Mesothelial cell of epicardium (in vitro differentiated cells): ENCODE measurements at places on chromosomes 13 and 19.

- peaks cover 8% of the 10 kb centered on the region for H3K4me1 ChIP-seq
- H3K4me3 ChIP-seq = no peak overlapping the region
- peaks cover 40% of the 10 kb centered on the region for H3K27me3 ChIP-seq
Measured at GRCh38 chr19:51726049-51726448, 2.3 kb upstream of the HAS1 start.

GRCh38 chr19:30159636-30160035 is 212.5 kb upstream of the ZNF536 start:
- DNase-seq = no peak
- no peak overlapping the region for H3K27ac ChIP-seq
- H3K27me3 ChIP-seq = peaks cover 17% of the 10 kb centered on the region
- H3K36me3 ChIP-seq = no peaks in the 10 kb centered on the region
- H3K4me3 ChIP-seq = no peak overlapping the region

GRCh38 chr13:100619940-100620339 is 31.4 kb upstream of the GGACT start:
- H3K36me3 ChIP-seq = peaks cover 60% of the 10 kb centered on the region
- H3K4me1 ChIP-seq = no peaks in the 10 kb centered on the region
- no peak overlapping the region for H3K27ac ChIP-seq
- no peak for DNase-seq

GRCh38 chr19:49327878-49328544 is 3.0 kb upstream of the SLC6A16 start:
- no peaks in the 10 kb centered on the region for H3K4me1 ChIP-seq
- no peak overlapping the region for H3K4me3 ChIP-seq
- DNase-seq = no peak
- H3K27me3 ChIP-seq = no peaks in the 10 kb centered on the region
- peaks cover 5% of the 10 kb centered on the region for H3K36me3 ChIP-seq

DNA sequence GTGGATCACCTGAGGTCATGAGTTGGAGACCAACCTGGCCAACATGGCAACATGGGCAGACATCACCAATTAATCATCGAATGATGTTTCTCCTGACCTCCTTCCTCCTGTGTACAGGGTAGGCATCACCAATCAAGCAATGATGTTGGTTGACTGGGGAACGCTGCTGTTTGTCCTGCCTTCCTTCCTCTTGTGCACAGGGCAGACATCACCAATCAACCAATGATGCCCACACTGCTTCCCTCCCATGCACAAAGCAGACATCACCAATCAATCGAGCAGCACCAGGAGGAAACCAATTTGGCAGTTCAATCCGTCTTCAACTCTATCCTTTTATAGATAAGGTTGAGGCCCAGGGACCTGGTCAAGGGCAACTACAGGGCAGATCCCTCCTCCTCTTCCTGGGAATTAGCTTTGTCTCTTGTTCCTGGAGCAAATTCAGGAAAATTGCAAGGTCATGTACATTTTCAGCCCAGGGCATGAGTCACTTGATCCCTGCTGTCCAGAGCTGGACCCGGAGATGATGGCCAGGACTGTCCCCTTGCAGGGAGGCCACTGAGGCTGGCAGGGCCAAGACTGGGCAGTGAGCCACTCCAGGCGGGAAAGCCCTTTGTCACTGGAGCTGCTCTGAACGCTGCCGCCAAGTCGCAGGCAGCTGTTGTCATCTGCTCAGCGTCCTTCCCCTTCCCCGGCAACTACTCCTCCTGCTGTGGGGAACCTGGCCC is 5.3 kb upstream of the CSNK1G2 start:
- H3K27ac ChIP-seq = no peak overlapping the region
- DNase-seq = no peak
- H3K4me3 ChIP-seq = no peak overlapping the region
- H3K4me1 ChIP-seq = peaks cover 10% of the 10 kb centered on the region

- no peaks in the 10 kb centered on the region for H3K27me3 ChIP-seq
- no peak for DNase-seq
- H3K4me1 ChIP-seq = peaks cover 3% of the 10 kb centered on the region
- no peak overlapping the region for H3K27ac ChIP-seq
- H3K4me3 ChIP-seq = no peak overlapping the region
Measured at GRCh38 chr19:39818626-39819097, 15.3 kb downstream of the DYRK1B start.

DNA sequence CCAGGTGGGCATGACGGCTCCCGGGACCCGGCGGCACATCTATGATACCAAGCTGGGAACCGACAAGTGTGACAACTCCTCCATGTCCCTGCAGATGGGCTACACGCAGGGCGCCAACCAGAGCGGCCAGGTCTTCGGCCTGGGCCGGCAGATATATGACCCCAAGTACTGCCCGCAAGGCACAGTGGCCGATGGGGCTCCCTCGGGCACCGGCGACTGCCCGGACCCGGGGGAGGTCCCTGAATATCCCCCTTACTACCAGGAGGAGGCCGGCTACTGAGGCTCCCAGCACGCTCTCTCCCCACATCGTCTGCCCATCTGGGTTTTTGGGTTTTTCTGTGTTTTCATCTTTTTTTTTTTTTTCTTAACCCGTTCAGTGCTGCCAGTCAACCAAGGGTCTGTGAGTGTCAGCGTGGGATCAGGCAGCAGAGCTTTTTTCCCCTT is 2.3 kb upstream of the ABCA7 start:
- DNase-seq = no peak
- H3K27ac ChIP-seq = peak overlapping the region; percentile 72
- H3K27me3 ChIP-seq = no peaks in the 10 kb centered on the region
- no peak overlapping the region for H3K4me3 ChIP-seq
- peaks cover 20% of the 10 kb centered on the region for H3K36me3 ChIP-seq

- no peaks in the 10 kb centered on the region for H3K27me3 ChIP-seq
- peaks cover 3% of the 10 kb centered on the region for H3K4me1 ChIP-seq
- H3K27ac ChIP-seq = no peak overlapping the region
- H3K4me3 ChIP-seq = no peak overlapping the region
- H3K36me3 ChIP-seq = peaks cover 34% of the 10 kb centered on the region
Measured at GRCh38 chr19:47407417-47407774, 11.9 kb downstream of the MEIS3 start.

DNA sequence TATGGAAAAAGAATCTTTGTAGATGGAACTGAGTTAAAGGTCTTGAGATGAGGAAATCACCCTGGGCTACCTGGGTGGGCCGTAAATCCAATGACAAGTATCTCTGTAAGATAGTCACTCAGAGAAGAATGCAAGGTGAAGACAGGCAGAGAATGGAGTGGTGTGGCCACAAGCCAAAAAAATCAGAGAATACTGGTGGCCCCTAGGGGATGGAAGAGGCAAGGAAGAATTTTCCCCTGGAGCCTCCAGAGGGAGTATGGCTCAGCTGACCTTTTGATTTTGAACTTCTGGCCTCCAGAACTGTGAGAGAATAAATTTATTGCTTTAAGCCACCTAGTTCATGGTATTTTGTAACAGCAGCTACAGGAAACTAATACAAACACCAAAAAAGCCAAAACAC is 32.7 kb upstream of the CSNK1A1L start:
- H3K36me3 ChIP-seq = peaks cover 2% of the 10 kb centered on the region
- H3K27ac ChIP-seq = peak overlapping the region; percentile 19
- peaks cover 38% of the 10 kb centered on the region for H3K4me1 ChIP-seq
- no peak overlapping the region for H3K4me3 ChIP-seq
- no peaks in the 10 kb centered on the region for H3K27me3 ChIP-seq

DNA sequence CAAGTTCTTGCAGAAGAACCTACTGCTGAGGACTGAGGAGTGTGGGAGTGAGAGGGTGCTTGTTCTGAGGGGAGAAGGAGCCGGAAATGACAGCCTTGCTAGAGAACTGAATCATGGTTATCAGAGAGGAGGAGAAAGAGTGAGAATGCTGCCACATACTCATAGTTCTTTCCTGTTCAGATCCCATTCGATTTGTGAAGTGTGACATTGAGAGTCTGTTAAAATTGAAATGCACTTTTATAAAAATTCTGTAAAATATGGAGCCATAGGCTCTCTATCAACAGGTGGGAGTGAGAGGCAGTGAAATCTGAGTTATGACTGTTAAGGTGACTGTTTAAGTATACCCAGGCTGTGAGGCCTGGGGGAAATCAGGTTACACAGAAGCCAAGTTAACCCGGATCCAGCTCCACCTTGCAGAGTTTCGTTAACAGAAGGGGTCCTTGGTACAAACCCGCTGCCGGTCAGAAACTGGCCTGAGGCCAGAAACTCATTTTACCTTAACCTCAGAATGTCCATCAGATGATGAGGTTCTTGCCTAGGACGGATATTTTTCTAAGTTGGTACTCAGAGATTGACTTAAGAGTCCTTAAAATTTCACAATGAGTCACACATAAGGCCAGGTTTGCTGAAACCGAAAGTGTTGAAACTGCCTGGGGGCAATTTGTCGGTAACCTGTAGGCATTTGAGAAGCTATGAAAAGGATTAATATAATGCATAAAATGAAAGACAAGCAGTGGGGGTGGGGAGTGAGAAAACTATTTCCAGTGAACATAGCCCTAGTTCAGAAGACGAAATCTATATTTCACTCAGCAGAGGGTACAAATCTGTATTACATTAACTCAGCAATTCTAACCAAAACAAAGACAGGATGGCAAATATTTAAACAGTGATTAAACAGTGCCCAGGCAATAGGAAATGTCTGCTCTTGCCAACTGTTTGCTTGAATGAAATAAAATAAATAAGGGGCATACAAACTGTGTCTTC is 350.5 kb downstream of the KCNRG start:
- peaks cover 26% of the 10 kb centered on the region for H3K4me1 ChIP-seq
- peak overlapping the region; percentile 28 for H3K27ac ChIP-seq
- no peaks in the 10 kb centered on the region for H3K27me3 ChIP-seq
- no peak for DNase-seq
- no peak overlapping the region for H3K4me3 ChIP-seq
- H3K36me3 ChIP-seq = no peaks in the 10 kb centered on the region

DNA sequence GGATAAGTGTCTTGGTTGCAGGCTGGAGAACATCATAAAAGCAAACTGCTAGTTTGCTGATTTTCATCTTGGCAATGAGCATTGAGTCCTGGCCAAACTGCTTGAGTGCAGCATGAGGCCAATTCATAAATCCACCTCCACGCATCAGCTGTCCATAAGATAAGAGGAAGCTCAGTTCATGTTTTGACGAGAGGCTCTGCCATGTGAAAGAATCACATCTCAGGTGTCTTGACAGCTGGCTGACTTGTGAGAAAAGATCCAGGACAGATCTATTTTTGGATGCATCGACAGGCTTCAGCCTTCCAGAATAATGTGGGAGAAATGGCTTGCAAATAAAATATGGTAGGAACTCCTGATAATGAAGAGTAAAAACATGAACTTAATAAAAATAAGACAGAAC is 5.4 kb upstream of the ZNF682 start:
- no peak overlapping the region for H3K27ac ChIP-seq
- H3K4me3 ChIP-seq = no peak overlapping the region
- H3K4me1 ChIP-seq = no peaks in the 10 kb centered on the region
- DNase-seq = no peak
- no peaks in the 10 kb centered on the region for H3K36me3 ChIP-seq

GRCh38 chr19:55005684-55006488 is 32.2 kb downstream of the GP6 start:
- DNase-seq = no peak
- peak overlapping the region; percentile 96 for H3K27ac ChIP-seq
- H3K4me3 ChIP-seq = peak overlapping the region; percentile 91
- H3K4me1 ChIP-seq = peaks cover 23% of the 10 kb centered on the region

GRCh38 chr13:49042476-49042875 is 66.8 kb downstream of the FNDC3A start:
- H3K27ac ChIP-seq = no peak overlapping the region
- no peak overlapping the region for H3K4me3 ChIP-seq

- no peak for DNase-seq
- peaks cover 21% of the 10 kb centered on the region for H3K27me3 ChIP-seq
- no peak overlapping the region for H3K27ac ChIP-seq
- H3K4me1 ChIP-seq = no peaks in the 10 kb centered on the region
Measured at GRCh38 chr19:42380155-42380554, 9.9 kb downstream of the CNFN start.

GRCh38 chr19:4015705-4016402 is 8.3 kb downstream of the PIAS4 start:
- peak overlapping the region; percentile 97 for H3K27ac ChIP-seq
- no peaks in the 10 kb centered on the region for H3K27me3 ChIP-seq
- DNase-seq = peak; percentile 88

GRCh38 chr19:30288911-30289310 is 83.3 kb upstream of the ZNF536 start:
- no peaks in the 10 kb centered on the region for H3K36me3 ChIP-seq
- H3K4me1 ChIP-seq = no peaks in the 10 kb centered on the region
- no peak for DNase-seq
- H3K27me3 ChIP-seq = peaks cover 3% of the 10 kb centered on the region
- H3K4me3 ChIP-seq = no peak overlapping the region

- no peak overlapping the region for H3K4me3 ChIP-seq
- H3K36me3 ChIP-seq = no peaks in the 10 kb centered on the region
- H3K27ac ChIP-seq = no peak overlapping the region
Measured at GRCh38 chr13:48849515-48849914, 126.2 kb upstream of the FNDC3A start.

DNA sequence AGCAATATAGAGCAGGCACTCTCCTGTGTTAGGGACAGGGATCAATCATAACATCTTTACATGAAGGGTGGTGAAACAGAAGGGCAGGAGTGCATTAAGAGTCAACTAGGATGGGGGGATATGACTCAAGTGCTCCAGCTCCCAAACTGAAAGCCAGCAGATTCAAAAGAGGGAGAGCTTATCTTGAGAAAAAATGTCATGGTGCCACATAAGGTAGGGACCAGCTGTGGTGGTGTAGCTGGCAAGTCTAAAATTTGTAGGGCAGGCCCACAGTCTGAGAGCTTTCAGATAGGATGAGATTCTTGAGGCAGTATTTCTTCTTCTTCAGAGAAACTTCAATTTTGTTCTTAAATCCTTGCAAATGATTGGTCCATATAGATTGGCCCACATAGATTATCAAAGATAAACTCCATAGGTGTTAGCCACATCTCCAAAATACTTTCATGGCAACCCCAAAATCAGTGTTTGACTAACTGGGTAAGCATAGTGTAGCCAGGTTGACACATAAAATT is 19.1 kb downstream of the DNAJC15 start:
- H3K4me3 ChIP-seq = no peak overlapping the region
- H3K27me3 ChIP-seq = no peaks in the 10 kb centered on the region
- peaks cover 66% of the 10 kb centered on the region for H3K4me1 ChIP-seq
- H3K27ac ChIP-seq = peak overlapping the region; percentile 84

GRCh38 chr19:53871454-53871853 is 3.8 kb downstream of the MYADM start:
- H3K4me1 ChIP-seq = peaks cover 30% of the 10 kb centered on the region

- H3K27ac ChIP-seq = no peak overlapping the region
- peaks cover 11% of the 10 kb centered on the region for H3K36me3 ChIP-seq
- H3K4me1 ChIP-seq = no peaks in the 10 kb centered on the region
- DNase-seq = no peak
- no peaks in the 10 kb centered on the region for H3K27me3 ChIP-seq
Measured at GRCh38 chr19:21569494-21569865, 64.1 kb downstream of the ZNF429 start.

DNA sequence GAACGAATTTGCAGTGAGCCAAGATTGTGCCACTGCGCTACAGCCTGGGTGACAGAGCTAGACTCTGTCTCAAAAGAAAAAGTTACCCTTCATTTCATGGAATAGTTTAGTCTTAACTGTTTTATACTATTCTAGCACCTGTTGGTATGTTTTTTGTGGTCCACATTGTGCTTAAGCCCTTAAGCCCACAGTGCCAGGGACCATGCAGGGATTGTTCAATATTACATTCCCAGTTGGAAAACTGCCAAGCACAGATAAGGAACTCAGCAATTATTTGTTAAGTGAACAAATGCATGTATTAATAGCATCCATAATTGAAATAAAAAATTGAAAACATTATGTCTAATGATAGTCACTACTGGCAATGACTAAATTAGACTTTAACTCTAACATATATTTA is 193.5 kb downstream of the PCDH17 start:
- H3K36me3 ChIP-seq = no peaks in the 10 kb centered on the region
- no peaks in the 10 kb centered on the region for H3K27me3 ChIP-seq
- peaks cover 18% of the 10 kb centered on the region for H3K4me1 ChIP-seq
- no peak overlapping the region for H3K27ac ChIP-seq
- DNase-seq = no peak
